ENCODE measurements at places on chromosomes 12 and 14.

GRCh38 chr12:52542157-52542556 lies 10.8 kb downstream of the KRT71 start:
- no peak for DNase-seq

DNA sequence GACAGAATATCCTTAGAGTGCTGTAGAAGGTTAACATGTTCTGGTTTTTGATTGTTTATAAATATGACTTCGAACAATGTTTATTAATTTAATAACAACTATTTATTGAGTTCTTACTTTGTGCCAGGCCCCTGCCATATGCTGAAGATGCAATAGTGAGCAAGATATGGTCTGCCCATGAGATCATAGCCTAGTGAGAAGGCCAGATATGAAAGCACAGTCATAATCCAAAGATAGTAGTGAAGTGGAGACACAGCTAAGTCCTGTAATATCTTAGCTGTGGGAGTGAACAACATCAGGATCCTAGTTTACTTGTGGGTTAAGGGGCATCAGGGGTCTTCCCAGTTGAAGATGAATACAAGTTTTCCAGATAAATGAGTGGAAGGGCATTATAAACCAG lies 189.4 kb upstream of the FBXO33 start:
- no peak for DNase-seq

DNA sequence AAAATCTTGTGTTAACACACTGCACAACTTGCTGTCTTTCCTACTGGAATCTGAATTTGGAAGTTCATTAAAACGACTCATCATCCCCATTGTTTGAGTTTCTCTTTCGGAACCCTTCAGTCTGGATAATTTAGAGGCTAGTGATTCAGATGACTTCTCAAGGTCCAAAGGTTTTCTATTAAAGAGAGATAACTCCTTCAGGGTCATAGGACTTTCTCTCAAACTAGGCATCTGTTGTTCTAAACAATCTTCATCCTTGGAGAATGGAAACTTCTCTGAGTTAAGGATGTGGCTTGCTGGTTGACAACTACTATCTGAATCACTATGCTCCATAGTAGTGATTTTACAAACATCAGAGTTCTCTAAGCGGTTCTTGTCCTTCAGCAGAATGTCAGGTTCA lies 4.4 kb downstream of the MLH3 start:
- DNase-seq = no peak

- DNase-seq = no peak
These were observed 120.1 kb downstream of the RALGAPA1 start for GRCh38 chr14:35689000-35689460.

- DNase-seq = no peak
These were observed 29.2 kb upstream of the C14orf180 start for GRCh38 chr14:104550340-104550860.

DNA sequence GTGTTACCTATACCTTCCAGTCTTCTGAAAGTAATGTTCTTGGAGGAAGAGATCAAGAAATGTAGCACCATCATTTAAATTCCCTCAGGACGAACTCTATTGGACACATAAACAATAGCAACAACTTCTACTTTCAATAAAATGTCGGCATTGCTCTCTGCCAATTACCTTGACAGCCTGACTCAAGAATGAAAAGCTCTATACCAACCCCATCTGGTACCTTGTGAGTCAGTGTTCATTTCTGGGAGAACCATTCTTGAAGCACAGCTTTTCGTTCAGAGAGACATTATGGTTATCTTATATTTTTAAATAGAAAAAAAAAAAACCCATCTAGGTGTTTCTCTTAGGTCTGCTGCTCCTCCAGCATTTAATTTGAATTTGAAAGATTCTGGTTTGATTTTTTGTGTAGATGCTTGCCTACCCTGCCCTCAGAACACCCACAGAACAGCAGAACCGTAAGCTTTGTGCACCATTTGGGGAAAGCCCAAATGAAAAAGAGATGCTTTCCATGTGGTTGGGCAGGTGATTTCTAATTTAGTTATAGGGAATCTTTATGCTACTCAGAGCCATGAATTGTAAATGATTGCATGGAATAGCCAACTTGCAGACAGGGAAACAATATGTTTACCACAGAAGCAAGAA lies 156.0 kb downstream of the SAMD4A start:
- DNase-seq = no peak

DNA sequence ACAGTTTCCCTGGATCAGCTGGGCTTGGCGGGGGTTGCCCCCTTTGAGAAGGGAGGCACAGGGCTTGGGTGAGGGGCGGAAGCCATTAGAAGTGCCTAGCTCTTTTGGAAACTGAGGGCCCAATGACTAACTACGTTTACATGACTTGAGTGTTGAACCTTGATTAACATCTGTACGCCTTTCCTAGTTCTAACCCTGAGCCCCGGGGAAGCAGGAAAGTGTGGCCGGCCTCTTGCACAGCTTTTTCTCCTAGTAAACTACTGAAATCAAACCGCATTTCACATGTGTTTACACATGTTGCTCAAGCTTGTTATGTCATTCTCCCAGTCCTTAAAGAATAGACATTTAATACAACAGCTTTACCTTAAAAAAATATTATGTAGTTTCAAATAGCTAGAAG lies 1356.4 kb upstream of the TMEM132C start:
- DNase-seq = no peak

- DNase-seq = no peak
These were observed 136.4 kb downstream of the PHLDA1 start for GRCh38 chr12:75894965-75895754.

DNA sequence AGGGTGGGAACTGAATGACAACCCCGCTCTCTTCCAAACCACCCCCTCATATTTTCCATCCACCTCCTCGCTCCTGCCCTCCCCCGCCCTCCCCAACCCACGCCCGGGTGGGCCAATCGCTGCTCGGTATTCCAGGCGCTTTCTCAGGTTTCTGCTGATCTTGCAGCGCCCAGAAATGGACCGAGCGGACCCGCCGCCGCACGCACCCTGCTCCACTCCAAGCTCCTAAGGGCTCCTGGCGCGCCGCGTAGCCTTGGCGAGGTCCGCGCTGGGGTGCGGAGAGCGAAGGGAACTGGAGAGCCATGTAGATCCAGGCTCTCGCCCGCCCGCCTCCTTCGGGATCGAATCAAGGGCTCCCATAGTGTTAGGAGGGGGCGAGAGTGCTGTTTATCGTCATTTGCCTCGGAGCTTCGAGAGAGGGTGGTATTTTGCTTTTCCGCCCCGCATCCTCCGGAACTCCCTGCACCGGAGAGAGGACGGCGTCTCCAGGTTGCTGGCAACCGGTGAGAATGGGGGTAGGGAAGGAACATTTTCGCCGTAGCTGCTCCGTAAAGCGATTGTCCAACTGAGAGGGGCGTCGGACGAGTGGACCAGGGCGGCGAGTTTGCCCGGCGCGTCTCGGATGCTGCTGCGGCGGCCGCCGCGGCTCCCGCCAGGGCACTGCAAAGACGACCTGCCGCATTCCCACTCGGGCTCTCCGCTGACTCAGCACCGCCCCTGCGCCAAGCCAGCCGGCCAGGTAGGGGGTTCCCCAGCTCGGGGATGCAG lies at the start of gene KCNA1:
KCNA1 (plus strand) TSS at position 172 of the 768 bp plus-strand sequence. CDS start 1,474 bp downstream, outside the sequence.
- DNase-seq = no peak

DNA sequence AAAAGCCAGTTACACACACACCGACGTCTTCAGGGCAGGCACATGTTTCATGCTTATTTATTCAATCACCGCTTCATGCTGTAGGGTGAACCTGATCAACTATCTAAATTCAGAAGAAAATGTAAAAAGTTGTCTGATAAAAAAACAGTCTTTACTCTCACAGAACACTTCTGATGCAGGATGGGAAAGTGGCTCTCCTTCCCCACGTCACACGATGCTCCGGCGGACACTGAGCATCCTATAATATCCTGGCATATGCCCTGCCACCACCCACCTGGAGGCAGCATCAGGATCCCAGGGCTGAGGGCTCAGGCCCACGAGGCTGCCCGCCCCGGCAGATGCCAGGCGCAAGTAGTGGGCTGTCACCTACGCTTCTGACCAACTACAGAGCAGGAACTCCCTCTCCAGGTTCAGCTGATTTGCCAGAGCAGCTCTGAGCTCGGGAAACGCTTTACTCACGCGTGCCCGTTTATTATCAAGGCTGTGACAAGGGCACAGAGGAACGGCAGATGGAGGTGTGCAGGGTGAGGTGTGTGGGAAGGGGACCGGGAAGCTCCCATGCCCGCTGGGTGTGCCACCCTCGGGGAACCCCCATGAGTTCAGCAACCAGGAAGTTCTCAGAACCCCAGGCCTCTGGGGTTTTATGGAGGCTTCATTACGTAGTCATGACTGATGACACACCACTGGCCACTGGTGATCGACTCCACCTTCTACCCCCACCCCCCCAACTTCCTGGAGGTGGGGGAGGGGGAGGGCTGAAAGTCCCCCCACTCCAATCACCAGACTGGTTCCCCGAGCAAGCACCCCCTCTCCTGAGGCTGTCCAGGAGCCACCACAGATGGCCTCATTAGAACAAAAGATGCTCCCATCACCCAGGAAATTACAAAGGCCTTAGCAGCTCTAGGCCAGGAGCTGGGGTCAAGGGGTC lies 32.1 kb downstream of the SLC15A4 start:
- DNase-seq = no peak

- DNase-seq = no peak
These were observed 2.3 kb upstream of the CLEC1A start for GRCh38 chr12:10101042-10101579.
